Type B pancreatic cell (in vitro differentiated cells): ENCODE measurements at places on chromosomes 7 and 10. TPM values are rescaled to one million over a fixed set of nuclear protein-coding genes. Genes with fewer than 3 reads are reported as not detected.

The FAM131B gene
- 2.1 and 6.5 TPM in 2 replicates for total RNA-seq

The CASTOR2 gene
- total RNA-seq = 42.8 and 70.3 TPM in 2 replicates

The DNAJC12 gene
- 15.7 and 19.4 TPM in 2 replicates for total RNA-seq

The ADRB1 gene
- total RNA-seq = 1.4 and 2.0 TPM in 2 replicates

The TMEM176B gene
- 72.9 and 98.5 TPM in 2 replicates for total RNA-seq

The LDB3 gene
- 0.14 and 0.85 TPM in 2 replicates for total RNA-seq

The CRHR2 gene
- 0.21 and 0.27 TPM in 2 replicates for total RNA-seq

The POLR1F gene
- total RNA-seq = 11.9 and 14.7 TPM in 2 replicates
